ENCODE measurements at places on chromosomes 1 and 21.
A peak's percentile ranks its signal among the peaks of the same experiment; 100 is the strongest.

DNA sequence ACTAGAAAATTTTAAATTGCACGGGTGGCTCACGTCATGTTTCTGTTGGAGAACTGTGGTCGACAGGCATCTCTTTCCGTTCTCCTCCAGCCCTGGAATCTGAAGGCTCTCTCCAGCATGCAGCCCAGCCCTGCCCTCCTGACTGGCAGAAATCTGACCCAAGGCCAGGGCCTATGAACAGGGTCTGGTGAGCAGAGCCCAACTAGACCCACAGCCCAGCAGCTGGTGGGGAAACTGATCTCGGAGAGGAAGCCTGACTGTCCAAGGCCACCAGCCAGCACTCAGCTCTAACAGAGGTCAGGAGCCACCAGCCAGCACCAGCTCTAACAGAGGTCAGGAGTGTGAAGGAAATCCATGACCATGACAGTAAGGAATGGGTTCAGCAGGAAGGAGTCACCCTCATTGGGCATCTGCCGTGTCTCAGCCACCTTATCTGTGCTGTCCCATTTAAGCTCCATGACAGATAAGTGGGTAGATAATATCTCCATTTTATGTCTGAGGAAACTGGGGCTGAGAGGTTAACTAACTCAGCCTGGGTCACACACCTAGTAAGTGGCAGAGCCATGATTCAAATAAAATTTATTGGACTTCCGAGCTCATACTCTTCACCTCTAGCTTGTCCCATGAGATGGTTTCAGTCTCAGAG lies 20.2 kb upstream of the PKP1 start:
- no peak for DNase-seq

DNA sequence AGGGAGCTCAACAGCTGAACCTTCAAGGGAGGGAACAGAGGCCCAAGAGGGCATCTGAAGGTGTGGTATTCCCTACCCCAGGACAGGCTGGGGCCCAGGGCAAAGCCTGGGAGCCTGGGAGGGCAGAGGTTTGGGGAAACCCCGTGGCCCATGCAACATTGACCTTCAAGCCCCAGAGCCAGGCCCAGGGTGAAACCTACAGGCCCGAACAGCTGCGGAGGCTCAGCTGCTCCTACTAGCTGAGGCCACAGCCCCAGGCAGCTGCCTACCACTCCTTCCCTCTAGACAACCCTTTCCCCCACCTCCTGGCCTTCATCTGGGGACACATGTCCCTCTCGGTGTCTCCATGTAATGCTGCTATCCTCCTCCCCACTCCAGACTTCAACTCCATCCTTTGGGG lies 3.2 kb downstream of the LAD1 start:
- DNase-seq: no peak

- no peak for DNase-seq
Observed at GRCh38 chr1:49190138-49190537, 413.4 kb upstream of the BEND5 start.

- DNase-seq: no peak
Observed at GRCh38 chr1:156815961-156816422, 656 bp downstream of the SH2D2A start.

DNA sequence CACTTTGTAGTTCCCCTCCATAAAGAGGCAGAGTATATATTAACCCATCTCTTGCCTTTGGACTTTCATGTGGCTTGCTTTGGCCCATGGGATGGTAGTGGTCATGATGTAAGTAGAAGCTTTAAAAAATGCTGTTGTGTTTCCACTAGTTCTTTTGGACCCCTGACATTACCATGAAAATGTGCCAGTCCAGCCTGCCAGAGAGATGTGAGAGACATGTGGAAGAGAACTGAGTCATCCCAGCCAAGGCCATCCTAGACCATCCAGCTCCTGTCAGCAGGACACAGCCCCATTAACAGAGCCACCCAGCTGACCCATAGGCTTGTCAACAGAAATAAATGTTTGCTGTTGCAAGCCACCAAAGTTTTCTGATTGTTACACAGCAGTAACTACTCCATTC lies 3.9 kb upstream of the CD101 start:
- DNase-seq: no peak

- no peak for DNase-seq
Observed at GRCh38 chr1:219500327-219500897, 112.5 kb downstream of the ZC3H11B start.

DNA sequence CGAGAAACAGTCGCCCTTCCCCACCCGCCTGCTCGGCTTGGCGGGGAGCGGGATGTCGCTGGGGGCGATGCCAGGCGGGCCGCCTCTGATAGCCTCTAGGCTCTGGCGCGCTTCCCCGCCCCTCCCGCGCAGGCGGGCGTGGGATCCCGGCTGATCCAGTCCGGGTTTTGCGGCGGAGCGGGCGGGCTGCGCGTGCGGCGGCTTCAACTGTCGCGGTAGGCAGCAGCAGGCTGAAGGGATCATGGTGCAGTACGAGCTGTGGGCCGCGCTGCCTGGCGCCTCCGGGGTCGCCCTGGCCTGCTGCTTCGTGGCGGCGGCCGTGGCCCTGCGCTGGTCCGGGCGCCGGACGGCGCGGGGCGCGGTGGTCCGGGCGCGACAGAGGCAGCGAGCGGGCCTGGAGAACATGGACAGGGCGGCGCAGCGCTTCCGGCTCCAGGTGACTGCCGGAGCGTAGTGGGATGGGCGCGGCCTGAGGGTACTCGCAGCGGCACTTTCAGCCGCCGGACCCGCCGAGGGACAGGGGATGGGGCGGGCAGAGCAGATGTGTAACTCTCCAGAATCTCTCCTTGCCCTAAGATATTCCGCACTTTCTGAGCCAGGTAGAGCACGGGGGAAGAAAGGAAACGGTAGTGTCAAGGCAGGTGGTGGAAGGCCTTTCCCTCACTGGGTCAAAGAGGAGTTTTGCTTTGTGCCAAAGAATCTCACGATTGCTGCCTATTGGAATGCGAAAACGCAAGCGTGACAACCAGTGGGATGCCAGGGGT lies at the start of gene FAAH:
TSS of gene FAAH (plus strand) at position 210 of the 764 bp plus-strand sequence. CDS start at position 242, 32 bp downstream.
- no peak for DNase-seq

DNA sequence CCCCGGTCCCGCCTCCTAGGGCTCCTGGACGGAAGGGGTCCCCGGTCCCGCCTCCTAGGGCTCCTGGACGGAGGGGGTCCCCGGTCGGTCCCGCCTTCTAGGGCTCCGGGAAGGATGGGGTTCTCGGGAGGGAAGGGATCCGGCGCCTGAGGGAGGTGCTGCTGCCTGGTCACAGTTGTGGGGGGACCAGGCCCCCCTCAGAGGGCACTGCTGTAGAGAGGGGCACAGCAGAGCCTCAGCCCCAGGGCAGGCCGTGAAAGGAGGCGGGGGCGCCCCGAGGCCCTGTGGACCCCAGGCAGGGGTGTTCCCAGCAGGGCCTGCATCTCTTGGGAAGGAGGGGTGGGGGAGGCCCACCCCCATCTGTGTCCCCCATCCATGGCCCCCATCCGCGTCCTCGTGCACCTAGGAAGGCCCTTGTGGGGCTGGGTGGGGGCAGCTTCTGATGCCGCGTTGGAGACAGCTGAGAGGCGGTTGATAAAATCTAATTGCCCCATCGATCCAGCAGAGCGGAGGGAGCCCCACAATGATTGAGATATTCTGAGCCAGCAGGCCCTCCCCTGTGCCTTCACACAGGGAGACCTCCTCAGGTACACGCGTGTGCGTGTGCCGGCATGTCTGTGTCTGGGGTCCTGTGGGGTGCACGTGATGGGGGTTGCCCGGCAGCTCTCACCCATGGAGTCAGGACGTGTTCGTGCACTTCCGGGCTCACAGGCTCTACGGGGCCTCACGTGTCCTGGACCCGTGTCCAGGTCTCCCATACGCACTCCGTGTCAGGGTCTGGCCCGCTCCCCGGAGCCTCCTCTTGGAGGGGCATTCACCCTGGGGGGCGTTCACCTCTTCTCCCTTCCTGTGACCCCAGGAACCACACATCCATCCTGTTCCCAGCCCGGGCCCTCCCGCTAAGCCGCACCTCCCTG lies 12.9 kb downstream of the SAMD11 start:
- DNase-seq: no peak

- no peak for DNase-seq
Observed at GRCh38 chr1:210618369-210618768, 289.7 kb downstream of the HHAT start.

- DNase-seq: no peak
Observed at GRCh38 chr1:203797948-203798655, 2.7 kb downstream of the ZBED6 start.

DNA sequence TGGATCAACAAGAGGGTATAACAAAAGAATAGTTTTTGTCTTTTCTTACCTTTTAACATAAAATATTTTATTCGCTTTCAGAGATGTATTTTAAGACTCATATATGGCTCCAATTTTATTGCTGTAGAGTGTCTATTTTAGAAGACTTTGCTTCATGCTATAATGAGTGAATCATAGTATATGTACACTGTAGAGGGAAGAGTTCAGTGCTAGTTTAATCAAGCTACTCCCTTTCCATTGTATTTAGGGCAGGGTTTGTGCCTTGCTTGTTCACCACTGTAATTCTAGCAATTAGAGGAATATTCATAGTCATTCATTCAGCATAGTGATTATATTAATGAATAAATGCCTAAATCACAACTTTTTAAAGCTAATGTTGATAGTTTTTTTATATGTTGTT lies 78.8 kb downstream of the CEP350 start:
- DNase-seq: no peak

DNA sequence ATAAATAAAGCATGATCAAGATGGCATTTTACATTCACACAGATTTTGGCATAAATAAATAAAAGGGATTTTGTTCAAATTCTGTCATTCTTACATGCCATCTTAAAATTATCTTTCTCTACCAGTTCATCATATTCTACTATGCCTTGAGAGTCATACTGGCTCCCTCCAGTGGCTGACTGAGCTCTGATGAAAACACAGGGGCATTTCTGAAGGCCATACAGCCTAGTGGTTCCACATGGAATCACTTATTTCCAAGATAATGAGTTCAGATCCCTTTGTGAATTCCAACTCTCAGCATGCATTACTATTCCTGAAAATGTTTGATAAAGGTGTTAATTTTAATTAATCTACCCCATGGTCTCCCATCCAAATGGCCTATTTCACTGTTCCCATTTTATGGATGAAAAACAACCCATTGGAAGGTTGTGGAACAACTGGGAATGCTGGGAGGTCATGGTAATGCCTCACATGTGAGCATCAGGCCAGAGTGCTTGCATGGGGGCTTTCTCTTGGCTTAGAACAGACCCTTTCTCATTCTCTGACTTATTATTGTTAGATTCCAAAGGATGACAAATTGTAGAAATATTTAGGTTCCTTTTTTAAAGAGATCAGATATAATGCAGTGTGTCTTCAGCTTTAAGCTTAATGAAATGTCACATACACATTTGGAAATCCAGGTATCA lies 622.4 kb upstream of the PKN2 start:
- no peak for DNase-seq

- DNase-seq: no peak
Observed at GRCh38 chr1:199954699-199955098, 72.8 kb upstream of the NR5A2 start.

GRCh38 chr1:85544689-85545215 lies 35.8 kb upstream of the CCN1 start:
- no peak for DNase-seq

DNA sequence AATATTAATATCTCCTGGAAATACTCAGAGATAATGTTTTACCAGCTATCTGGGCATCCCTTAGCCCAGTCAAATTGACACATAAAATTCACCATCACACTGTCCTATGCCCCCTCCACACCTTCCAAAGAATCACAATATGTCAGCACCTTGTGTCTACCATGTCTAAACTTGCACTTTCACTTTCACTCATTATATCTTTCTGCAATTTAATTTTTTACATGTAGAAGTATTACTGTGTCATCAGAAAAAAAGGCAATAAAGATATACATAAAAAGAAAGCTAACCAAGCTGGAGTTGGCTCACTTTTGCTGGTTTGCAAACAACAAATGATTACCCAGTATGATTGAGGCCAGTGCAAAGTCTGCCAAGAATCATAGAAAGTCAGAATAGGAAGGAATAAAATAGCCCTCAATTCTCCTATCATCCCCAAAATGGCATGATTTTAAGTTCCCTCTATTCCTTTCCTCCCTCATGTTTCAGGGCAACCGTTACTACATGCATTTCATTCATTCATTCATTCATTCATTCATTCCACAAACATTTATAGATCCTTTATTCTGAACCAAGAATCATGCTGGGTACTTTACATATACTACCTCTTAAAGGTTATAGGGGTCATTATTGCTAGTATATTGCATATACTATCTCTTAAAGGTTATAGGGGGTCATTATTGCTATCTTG lies 5.9 kb upstream of the LUZP1 start:
- DNase-seq: no peak

- DNase-seq: peak; percentile 79
Observed at GRCh38 chr1:67570486-67571143, 114.4 kb upstream of the GADD45A start.

- DNase-seq: no peak
Observed at GRCh38 chr1:196535727-196536126, 72.5 kb downstream of the KCNT2 start.

GRCh38 chr1:150267896-150268295 lies 920 bp downstream of the APH1A start:
- no peak for DNase-seq

GRCh38 chr1:171898941-171899340 lies 57.6 kb downstream of the DNM3 start:
- no peak for DNase-seq

- DNase-seq: no peak
Observed at GRCh38 chr1:98940069-98940721, 64.5 kb downstream of the PLPPR5 start.

DNA sequence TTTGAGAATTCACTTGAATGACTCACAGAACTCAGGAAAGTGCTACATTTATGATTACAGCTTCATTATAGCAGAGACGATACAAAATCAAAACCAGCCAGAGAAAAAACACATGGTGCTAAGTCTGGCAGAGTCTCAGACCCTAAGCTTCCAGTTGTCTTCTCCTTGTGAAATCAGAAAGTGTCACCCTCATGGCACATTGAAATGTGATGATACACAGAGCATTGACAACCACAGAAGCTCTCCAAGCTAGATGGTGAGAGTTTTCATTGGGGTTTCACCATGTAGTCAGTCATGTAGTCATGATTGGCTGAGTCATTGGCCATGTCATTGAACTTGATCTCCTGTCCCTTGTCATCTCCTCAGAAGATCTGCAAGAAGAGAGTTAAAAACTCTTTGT lies 526.6 kb downstream of the MRPL39 start:
- no peak for DNase-seq

GRCh38 chr1:24966724-24967346 lies 36.8 kb upstream of the RUNX3 start:
- DNase-seq: no peak

GRCh38 chr1:231679109-231679508 lies 52.5 kb downstream of the DISC1 start:
- no peak for DNase-seq

DNA sequence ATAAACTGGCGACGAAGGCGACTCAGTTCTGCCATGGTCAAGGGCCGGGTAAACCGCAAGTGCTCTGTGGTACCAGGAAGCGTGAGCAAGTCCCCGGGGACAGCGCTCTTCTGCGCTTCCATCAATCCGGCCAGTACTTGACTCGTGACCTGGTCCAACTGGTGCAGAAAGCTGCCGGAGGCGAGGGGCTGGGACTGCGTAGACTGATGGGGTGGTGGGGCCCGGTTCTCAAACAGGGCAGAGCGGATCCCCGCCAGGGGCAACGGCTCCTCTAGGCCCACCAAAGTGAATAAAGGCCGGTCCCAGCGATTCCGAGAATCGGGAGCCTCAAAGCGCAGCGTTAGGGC lies 852 bp downstream of the KTI12 start:
- DNase-seq: no peak

GRCh38 chr1:53638360-53639035 lies 100.5 kb downstream of the GLIS1 start:
- DNase-seq: no peak

All from SW 1271 (cell line).